ENCODE measurements at places on chromosomes 3 and 15.

GRCh38 chr3:141059816-141060215 is 8.7 kb downstream of the SPSB4 start:
- DNase-seq: no peak

- DNase-seq: no peak
These were observed 653.6 kb downstream of the NAALADL2 start for GRCh38 chr3:175512700-175513099.

- DNase-seq: no peak
These were observed 191.4 kb upstream of the HES1 start for GRCh38 chr3:193944518-193944884.

DNA sequence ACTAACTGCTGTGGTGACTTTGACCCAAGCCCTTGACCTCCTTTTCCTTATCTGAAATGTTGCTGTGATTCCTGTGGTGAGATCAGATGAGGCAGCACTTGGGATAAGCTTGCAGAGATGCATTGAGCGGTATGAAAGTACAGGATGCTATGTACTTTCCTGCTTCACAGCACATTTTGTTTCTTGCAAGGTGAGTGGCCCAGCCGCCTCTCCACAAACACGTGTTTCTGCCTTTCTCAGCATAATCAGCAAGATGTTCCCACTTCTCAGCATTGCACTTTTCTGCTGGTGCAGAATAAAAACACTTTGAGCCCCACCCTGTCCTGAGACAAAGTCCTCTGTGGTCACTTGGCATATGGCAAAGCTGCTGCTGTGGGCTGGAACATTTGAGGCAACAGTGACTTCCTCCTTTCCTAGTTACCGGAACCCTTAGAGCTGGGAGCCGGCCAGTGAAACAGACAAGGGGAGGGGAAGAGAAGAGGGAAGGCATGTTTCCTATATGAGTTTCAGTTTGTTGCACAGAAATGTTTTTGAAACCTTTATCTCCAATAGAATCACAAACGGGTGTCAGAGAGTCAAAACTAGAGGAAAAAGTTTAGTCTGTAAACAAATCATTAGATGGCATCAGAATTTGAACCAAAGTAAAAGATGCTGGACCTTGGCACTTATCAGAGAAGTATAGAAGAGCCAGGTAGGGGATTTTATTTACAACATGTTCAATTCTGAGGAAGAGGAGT is 5.0 kb downstream of the NUDT16 start:
- DNase-seq: no peak
